ENCODE measurements at places on chromosomes 6 and 20.

DNA sequence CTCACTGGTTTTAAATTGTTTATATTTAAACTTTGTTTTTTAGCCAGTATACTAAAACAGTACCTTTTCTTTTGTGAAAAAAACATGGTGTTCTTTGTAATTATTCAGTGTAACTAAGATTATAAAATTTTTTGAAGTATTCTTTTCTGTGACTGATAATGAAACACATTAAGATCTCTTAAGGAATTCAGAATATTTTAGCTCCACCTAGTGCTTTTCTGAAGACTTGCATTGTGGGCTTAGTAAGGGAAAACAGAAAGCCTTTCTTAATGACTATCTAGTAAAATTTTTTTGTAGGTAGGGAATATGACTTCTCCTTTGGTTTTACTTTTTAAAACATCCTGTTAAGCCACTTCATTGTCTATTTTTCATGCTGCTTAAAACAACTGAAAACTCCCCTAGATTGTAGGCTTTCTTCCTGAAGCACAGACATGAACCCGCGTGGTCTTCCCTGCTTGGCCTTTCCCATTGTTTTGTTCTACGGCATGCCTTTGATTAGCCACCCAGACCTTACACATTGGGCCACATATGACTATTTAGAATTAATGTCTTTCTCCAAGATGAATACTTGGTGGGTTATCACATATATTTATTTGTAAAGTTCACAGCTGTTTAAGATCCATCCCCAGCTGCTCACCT lies 72.1 kb downstream of the AFDN start:
- DNase-seq: no peak

DNA sequence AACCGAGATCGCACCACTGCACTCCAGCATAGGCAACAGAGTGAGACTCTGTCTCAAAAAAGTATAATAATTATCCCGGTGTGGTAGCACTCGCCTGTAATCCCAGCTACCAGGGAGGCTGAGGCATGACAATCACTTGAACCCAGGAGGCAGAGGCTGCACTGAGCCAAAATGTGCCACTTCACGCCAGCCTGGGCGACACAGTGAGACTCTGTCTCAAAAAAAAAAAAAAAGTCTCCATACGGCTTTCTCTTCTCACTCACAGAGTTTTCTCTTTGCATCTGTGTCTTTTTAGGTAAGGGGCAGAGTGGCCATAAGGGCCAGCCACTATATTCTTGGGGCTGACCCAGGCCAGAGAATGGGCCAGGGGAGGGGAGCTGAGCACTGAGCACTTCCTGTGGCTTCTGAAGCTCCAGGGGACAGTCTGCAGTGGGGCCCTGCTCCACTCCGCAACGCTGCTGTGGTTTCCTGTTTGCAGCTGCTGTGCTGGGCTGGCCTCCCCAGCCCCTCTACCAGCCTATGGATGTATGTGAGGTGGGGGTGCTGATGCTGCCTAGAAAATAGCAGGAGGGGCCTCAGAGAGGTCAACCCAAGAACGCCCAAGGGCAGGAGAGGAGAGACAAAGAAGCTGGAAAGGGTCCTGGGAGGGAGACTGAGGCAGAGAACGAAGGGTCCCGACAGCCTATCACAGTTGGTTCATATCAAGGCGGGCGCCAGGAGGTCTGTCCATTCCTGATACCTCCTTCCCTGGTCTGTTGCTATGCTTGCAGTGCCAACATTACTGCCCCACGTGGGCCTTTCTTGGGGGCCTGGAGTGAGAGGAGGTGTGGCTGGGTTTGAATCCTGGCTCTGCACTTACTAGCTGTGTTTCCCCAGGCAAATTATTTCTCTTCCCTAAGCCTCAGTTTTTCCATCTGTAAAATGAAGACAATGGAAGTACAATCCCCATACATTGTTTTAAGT lies 16.0 kb downstream of the SLA2 start:
- DNase-seq: no peak

GRCh38 chr20:59765599-59766177 lies 161.3 kb downstream of the PHACTR3 start:
- DNase-seq: no peak

- DNase-seq: no peak
Measured at GRCh38 chr6:105966481-105966880, 119.7 kb upstream of the PRDM1 start.

DNA sequence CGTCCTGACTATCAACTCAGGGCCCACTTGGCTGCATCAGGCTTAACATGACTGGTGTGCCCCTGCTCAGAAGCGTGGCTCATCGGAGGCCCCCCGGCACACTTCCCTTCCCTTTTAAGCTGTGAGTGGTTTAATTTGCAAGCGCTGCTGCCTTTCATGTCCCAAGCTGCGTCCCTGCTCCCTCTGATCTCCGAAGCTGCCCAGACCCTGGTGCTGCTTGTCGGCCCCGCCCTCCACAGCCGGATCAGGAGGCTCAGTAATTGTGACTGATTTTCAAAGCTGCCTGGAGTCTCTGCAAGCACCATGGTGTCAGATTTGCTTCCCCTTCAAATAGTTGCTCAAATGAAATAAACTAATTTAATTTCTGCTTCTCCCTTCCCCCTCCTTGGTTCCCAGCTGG lies 71.1 kb downstream of the CDH22 start:
- DNase-seq: no peak

All from NCI-H1436 treated with DMSO at 0.1 percent for 48 hours (cell line).